Stimulated activated CD8-positive, alpha-beta memory T cell treated with anti-CD3 and anti-CD28 coated beads, Interleukin-7, amount 100 ng/mL, for 4 hours (primary cell): ENCODE measurements at places on chromosomes 2 and 18.

- DNase-seq, result no peak
Observed at GRCh38 chr18:74679679-74680076, 82.0 kb downstream of the ZNF407 start.

DNA sequence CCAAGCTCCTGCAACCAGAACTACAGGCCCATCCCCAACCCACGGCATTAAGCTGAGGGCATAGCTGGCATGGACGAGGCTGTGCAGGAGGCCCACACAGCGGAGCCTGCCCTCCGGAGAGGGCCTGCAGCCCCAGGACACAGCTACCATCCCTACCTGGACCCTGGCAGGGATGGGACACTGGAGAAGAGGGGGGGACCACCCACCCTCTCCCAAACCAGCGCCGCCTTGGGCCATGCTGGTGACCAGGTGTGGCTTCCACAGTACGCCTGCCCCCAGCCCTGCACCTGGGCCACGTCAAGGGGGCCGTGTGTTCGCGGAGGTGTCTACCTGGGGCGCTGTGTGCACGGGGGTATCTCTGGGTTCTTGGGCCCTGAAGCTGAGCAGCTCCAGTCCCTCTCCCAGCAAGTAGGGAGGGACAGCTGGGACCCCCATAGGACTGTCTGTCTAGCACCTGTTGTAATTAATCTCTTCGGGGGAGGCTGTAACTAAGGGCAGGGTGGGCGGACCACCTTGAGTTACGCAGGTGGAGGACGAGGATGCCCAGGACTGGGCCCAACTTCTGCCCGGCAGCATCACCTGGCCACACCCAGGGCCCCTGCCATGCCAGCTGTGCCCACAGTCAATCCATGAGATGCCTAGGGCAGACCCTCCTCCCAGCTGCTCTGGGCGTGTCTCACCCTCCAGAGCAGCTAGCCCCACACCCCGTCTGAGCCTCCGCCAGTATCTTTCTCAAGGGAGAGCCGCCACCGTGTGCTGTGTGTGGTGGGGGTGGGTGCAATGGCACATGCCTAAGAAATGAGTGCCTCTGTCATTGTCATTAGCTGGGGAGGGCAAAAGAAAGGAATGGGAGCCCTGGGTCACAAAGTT, 18.3 kb downstream of the HS6ST1 start:
- DNase-seq, result no peak

DNA sequence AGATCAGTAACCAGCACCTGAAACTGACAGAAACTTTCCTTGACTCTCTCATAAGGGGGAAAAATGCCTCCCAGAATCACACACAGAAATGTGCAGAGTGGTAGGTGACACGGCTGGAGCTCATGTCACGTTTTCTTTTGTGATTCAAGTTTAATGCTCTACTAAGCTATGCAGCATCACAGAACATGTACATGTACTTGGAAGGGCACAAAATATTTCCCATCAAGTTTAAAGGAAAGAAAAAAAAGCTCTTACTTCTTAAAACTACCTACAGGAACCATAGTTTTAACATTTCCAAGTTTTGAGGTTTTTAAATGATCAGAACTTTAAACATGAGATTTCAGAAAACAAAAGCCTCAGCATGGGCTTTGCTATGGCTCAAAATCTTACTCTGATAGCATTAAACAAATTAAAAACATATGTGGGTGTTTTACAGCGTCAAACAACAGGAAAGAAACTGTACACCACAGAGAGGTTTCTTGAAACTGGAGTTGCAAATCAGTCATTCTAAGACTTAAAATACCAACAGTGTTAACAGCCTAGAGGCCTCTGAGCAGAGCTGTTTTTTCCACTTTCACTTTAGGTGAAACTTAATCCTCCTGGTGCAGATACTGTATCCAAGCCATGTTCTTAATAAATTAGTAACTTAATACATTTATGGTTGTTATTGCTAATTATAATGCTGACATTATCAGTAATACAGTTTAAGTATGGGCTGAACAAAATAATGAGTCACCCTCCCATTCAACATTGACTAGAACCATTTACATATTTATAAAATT, 30.1 kb downstream of the MBP start:
- DNase-seq, result no peak

DNA sequence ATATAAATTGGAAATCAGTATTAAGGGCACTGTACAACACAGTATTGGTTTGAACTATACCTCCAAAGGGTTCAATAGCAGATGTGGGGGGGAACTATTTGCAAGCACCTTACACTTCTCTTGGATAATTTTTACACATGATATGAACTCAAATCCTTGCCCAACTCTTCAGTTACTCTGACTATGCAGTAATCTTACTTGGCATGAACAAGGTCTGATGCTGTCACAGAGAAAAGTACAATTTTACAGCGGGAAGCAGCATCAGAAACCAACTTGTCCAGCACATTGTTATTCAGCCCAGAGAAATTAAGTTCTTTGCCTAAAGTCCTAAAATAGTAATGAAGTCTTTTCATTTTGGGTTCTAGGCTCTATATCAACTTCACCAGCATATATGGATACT, 98.2 kb downstream of the ZNF521 start:
- no peak for DNase-seq

DNA sequence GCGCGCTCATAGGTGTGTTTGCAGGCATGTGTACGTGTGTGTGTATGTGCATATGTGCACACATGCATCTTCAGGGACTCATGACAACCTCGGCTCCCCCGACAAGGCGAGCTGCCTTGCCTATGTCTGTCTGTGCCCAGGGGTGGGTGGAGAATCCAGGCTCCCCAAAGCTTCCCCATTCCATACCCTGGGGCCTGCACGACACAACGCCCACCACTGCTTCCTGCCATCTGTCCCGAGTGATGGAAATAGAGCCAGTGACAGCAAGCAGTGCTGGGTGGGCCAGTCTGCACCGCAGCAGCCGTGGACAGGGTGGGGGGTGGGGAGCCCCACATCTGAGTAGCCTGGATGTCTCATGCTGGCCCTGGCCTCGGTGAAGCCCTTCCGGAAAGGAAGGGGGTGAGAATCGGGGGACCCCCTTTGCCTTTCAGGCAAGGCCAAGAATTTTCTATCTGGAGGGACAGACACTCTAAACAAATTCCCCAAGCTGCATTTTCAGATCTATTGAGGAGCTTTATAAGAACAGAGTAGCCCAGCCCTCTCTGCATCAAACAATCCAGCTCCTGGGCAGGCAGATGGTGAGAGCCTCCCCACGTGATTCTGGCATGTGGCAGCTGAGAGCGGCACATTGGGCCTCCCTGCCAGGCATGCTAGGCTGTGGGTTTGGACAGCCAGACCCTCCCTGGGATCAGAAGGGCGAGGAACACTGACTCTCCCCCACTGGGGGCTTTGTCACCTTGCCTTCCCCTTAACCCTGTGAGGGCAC, 4.9 kb downstream of the KCNIP3 start:
- no peak for DNase-seq

DNA sequence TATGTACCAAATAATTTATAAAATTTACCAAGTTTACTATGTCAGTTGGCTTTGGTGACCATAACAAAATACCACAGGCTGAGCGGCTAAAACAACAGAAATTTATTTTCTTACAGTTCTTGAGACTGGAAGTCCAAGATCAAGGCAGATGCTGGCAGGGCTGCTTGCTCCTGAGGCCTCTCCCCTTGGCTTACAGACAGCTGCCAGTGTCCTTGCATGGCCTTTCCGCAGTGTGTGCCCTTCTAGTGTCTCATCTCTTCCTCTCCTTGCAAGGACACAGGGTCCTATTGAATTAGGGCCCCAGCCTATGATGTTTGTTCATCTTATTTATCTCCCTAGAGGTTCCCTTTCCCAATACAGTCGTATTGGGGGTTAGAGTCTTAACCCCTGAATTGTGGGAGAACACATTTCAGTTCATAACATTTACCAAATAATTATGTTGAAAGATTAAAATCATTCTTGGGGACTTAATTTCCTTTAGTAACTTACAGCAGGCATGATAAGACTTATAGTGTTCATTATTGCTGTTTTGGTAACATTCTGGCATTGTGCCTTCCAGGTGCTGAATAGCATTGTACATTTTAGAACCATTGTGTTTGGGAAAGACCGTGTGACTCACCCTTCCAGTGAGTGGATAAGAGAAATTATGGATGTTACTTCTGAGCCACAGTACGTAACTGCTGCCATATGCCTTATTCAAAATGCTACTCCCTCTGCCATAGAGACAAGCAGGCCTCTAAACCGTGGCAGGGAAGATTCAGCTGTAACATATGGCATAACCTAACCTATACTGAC, 317.5 kb downstream of the TMX3 start:
- DNase-seq, result no peak

GRCh38 chr2:38076710-38077430, 919 bp upstream of the CYP1B1 start:
- DNase-seq, result no peak

DNA sequence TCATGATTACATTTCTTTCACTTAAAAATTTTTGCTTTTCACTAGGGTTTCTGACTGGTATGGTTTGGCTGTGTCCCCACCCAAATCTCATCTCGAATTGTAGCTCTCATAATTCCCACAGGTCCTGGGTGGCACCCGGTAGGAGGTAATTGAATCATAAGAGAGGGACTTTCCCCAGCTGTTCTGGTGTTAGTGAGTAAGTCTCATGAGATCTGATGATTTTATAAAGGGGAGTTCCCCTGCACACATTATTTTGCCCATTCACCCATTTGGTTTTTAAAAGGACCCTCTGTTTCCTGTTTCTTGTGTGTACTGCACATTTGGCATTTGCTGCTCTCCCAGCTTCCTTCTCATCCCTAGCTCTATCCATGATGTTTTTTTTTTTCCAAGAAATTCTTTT, 27.8 kb upstream of the NETO1 start:
- no peak for DNase-seq

- DNase-seq, result no peak
Observed at GRCh38 chr18:56298935-56299334, 339.5 kb downstream of the TXNL1 start.

DNA sequence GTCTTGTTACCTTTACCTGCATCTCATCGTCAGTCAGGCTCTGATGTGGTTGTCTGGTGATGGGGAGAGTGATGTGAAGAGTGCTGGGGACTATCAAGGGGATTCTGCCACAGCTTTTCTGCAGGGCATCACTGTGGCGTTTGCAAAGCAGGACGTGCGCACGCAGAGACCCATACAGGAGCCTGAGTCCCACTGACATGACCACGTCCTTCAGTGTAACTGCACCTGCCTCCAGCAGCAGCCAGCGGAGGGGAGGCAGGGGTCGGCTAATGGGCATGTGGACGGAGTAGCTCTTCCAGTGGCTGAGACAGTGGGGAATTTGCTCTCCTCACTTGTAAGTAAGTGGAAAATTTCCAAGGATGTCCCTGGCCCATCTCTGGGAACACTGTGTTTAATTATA, 6.5 kb downstream of the ALKAL2 start:
- DNase-seq, result no peak

DNA sequence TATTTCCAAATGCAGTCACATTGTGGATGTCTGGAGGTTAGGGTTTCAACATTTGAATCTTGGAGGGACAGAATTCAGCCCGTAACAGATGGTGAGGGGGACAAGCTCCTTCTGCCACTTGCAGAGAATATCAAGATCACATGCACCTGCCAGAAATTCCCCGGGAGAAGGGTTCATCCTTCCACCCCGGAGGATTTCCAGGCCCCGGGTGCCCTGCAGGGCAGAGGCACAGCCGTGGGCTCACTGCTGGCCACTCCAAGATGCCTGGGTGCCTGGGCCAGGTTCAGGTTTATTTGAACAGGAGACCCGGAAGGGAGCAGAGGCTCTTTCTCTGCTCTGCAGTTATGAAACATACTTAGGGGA, 38.2 kb upstream of the MGAT4A start:
- DNase-seq, result no peak

GRCh38 chr2:145845207-145845894, 1325.4 kb upstream of the ZEB2 start:
- no peak for DNase-seq

- no peak for DNase-seq
Observed at GRCh38 chr18:13366962-13367892, 148.7 kb downstream of the LDLRAD4 start.

DNA sequence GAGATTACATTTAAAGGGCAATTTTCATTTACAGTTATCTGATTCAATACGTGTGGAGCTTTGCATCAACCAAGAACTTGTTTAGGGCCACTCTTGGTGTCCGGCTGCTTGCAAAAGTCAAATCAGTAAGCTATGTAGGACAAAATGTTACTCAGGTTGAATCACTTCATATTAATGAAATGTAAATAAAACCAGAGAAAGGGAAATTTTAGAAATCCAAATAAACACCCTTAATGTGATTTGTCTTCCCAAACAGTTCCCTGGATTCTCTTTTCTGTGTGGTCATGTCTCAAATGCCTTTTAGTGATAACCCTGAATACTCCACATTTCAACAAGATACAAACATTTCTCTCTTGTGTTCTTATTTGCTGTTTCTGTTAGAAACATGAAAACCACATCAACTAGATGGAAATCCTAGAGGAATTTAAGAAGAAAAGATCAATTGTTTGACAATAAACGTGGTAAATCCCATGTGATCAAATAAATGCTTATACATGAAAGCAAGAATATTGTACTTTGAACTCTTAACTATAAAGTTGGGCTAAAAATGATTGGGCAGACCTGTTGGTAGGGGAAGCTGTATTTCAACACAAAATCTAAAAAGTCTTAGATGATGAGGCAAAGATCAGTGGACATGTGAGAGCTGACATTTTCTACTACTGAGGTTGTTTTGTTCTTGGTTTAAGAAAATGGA, 101.3 kb downstream of the CDC42EP3 start:
- DNase-seq, result no peak

DNA sequence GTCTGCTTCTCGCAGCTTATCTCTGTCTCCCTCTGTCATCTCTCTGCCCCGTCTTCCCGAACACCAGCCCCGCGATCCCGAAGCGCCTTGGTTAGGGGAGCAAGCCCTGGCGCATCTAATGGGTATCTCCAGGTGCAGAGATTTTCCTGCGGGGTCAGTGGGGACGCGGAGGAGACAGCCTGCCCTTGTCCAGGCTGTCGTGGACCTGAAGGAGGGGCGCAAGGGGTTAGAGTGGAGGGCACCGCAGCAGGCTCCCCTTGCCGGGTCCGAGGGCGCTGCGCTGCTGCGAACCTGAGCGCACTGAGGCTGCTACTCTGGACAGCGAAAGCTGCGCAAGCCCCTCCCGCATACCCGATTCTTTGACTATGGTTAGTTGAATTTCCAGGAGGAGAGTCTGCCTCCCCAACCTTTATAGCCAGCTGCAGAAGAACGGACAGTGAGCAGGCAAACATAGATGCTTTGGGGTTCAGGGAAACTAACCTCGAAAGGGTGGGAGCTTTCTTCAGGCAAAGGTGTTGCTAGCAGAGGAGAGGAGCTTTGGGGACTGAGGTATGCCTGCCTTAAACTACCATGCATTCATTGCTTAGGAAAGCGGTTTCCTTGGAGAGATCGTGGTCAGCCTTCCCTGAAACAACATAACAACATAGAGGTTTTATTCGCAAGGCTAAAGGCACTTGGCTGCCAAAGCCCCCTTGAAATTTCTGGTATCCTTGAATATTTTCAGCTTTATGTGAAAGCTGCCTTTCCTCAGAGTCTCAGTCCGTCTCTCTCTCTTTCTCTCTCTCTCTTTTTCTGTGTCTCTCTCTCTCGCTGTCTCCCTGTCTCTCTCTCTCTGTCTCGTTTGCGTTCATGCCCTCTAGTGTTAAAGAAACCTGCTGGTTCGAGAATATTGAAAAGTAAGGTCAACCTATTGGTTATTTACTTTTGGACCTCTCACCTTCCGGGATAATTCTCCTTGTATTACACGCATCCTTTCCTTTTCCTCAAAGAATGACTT, 1.6 kb downstream of the GALNT13 start:
- DNase-seq, result no peak
